Stimulated activated CD4-positive, alpha-beta T cell treated with anti-CD3 and anti-CD28 coated beads, Interleukin-15, amount 100 ng/mL, for 1 hour (primary cell): ENCODE measurements at places on chromosomes 11 and 22.

GRCh38 chr11:86486261-86487030 is 111.8 kb downstream of the CCDC81 start:
- no peak for DNase-seq

GRCh38 chr11:125625225-125625629 is 264 bp downstream of the CHEK1 start:
- no peak for DNase-seq

DNA sequence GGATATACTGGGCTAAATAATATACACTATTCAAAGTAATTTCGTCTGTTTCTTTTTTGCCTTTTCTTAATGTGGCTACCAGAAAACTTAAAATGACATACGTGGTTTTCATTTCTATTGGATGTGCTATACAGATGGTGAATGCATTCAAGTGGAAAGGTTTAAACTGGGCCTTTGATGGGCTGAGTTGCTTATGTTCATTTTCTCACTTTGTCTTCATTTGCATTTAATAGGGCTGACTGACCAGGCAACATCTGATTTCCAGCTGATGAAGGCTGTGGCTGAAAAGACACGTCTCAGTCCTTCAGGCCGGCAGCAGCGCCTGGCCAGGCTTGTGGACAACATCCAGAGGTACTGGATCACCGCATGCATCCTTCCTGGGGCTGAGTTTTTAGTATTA is 27.9 kb downstream of the PIWIL4 start:
- DNase-seq: no peak

DNA sequence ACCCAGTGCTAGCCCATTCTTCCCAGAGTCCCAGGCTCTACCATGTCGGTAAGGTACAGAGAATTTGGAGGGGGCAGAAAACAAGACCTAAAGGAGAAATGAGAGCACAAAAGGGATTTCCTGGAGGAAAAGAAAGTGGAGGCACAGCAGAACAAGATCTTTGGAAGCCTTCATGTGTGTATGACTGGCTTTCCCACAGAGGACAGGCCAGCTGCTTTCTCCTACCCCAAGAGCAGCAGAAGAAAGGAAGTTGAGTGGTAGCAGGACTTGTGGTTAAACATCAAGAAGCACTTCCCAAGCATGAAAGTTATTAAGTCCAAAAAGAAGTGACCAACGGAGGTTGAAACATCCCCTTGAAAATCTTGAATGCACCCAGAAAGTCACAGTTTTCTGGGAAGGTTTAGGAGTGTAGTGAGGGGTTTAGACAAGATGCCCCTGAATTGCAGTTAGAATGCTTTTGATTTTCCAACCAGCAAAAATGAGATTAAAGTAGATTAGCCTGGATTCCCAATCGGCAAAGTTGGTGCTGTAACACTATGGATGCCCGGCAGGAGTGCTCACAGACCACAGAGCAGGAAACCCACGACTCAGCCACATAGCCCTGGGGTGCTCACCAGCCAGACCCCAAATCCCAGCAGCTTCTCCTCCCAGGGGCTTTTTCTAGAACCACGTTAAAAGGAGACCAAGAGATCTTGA is 608 bp downstream of the TMPRSS13 start:
- no peak for DNase-seq

DNA sequence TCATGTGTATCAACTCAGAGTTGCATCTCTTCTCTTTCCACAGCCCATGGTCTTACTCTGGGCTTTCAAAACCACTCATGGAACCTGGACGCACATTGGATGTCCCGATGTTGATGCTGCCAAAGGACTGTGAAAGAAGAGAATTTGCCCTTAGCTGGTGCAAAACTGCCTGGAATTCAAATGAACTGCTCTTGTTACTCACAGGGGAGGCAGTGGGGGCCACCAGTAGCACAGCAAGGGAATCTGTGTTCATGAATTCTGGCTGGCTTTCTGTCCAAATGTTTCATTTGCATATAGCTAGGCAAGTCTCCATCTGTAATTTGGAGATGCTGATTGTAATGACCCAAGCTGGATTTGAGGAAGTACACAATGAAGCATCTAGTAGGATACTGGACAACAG is 24.9 kb downstream of the LMO2 start:
- no peak for DNase-seq

GRCh38 chr11:64334764-64335735 is 5.0 kb upstream of the CCDC88B start:
- DNase-seq: no peak
